Temporal lobe (tissue), 4 donors: ENCODE measurements at places on chromosomes 5 and 9. TPM values are rescaled to one million over a fixed set of nuclear protein-coding genes. Genes with fewer than 3 reads are reported as not detected.

Gene PSAT1
- total RNA-seq = 41.6 TPM

Gene ADGRV1
- total RNA-seq = 150 TPM

Gene SHROOM1
- total RNA-seq = 2.2 TPM

Gene STPG3
- total RNA-seq = not detected

Gene IL31RA
- total RNA-seq = not detected

Gene BASP1
- 337 TPM for total RNA-seq

Gene RNF180
- 48.9 TPM for total RNA-seq

Gene PTPRD
- 205 TPM for total RNA-seq

Gene MARCHF11
- 1.5 TPM for total RNA-seq

Gene IFNA14
- total RNA-seq = not detected

Gene FSD1L
- total RNA-seq = 112 TPM

Gene LHX3
- total RNA-seq = under 0.01 TPM

Gene OR1Q1
- total RNA-seq = not detected

Gene ADAMTS12
- total RNA-seq = 2.0 TPM

Gene C9orf153
- total RNA-seq = 0.25 TPM
